Endothelial cell of umbilical vein (primary cell): ENCODE measurements at places on chromosomes 3 and 15. TPM values are rescaled to one million over a fixed set of nuclear protein-coding genes. Genes with fewer than 3 reads are reported as not detected.

GRCh38 chr3:45858809-45859543 is 17.1 kb upstream of the LZTFL1 start:
- H3K27me3 ChIP-seq: peaks cover 14% of the 10 kb centered on the region
- no peaks in the 10 kb centered on the region for H3K4me1 ChIP-seq
- no peak for DNase-seq
- no peak overlapping the region for H3K27ac ChIP-seq
- no peak overlapping the region for H3K4me3 ChIP-seq

GRCh38 chr3:69828817-69829216 is 89.6 kb downstream of the MITF start:
- no peak overlapping the region for H3K4me3 ChIP-seq
- no peak for DNase-seq
- H3K27me3 ChIP-seq: no peaks in the 10 kb centered on the region
- no peaks in the 10 kb centered on the region for H3K4me1 ChIP-seq

The DENND4A gene
- total RNA-seq: 22.2 and 25.2 TPM in 2 replicates

- DNase-seq: no peak
- H3K4me1 ChIP-seq: peaks cover 3% of the 10 kb centered on the region
- no peaks in the 10 kb centered on the region for H3K36me3 ChIP-seq
Observed at GRCh38 chr3:165749821-165750220, 87.4 kb downstream of the BCHE start.

DNA sequence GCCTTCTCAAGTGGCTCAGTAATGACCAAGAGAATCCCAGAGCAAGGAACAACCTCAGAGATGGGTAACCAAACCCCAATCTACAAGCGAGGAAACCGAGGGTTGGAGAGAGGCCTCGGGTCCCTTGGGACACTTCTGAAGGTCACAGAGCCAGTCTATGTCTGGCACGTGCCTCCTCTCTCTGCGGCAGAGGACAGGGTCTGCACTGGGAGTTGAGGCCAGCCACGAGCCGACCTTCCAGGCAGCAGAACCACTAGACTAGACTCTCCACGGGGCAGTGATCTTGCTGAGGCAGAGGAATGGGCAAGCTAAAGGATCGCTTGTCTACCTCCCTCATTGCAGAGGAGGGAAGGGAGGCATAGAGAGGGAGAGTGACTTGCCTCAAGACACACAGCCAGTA is 100.6 kb upstream of the SMAD3 start:
- no peaks in the 10 kb centered on the region for H3K4me1 ChIP-seq
- H3K27me3 ChIP-seq: no peaks in the 10 kb centered on the region
- no peak overlapping the region for H3K4me3 ChIP-seq
- DNase-seq: no peak

- peak; percentile 98 for DNase-seq
- peaks cover 31% of the 10 kb centered on the region for H3K4me1 ChIP-seq
- H3K4me3 ChIP-seq: no peak overlapping the region
- H3K36me3 ChIP-seq: no peaks in the 10 kb centered on the region
- no peaks in the 10 kb centered on the region for H3K27me3 ChIP-seq
- H3K27ac ChIP-seq: peak overlapping the region; percentile 90
Observed at GRCh38 chr3:149395107-149396089, 17.9 kb upstream of the TM4SF1 start.
